ENCODE measurements at places on chromosomes 2 and 18.

GRCh38 chr2:233740870-233741269 lies 12.0 kb downstream of the UGT1A3 start:
- H3K36me3 ChIP-seq: no peaks in the 10 kb centered on the region
- no peak overlapping the region for H3K27ac ChIP-seq
- no peak overlapping the region for H3K4me3 ChIP-seq
- H3K27me3 ChIP-seq: peaks cover 12% of the 10 kb centered on the region
- no peaks in the 10 kb centered on the region for H3K4me1 ChIP-seq

GRCh38 chr2:212638694-212639093 lies 100.1 kb upstream of the ERBB4 start:
- H3K4me3 ChIP-seq: no peak overlapping the region
- no peak for DNase-seq
- H3K36me3 ChIP-seq: no peaks in the 10 kb centered on the region

DNA sequence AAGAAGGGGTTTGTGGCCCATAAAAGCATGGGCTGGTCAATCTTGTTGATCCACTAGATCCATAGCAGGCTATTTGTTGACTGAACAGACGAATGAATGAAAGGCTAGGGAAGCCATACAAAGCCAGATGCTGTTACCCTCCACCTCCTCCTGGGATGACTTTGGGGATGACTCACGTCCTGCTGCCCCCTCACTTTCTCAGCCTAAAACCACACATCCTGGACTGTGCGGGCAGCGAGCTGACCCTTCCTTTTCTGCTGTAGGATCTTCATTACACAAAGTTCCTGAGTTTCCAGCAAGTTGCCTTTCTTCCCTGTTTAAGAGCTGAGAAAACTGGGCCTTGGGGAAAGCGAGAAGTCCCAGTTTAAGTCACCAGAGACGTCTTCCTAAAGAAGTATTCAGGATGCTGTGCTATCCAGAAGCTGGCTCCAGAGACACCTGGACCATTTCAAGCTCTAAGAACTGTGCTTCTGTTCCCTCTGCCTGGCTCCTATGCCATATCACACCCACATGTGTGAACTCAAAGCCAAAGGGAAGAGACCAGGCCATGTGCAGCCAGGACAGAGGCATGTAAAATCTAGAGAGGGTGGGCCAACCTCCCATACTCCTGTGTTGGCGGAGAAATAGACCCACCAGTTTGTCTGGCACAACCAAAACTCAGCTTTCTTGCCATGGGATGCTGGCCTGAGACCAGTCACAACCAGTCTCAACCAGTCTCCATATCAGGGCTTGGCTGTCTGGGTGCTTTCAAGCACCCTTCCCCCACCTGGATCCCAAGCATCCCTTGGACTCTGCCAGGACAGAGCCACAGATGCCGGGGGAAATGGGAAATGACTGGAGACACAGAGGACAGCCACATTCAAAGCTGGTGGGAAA lies 4.7 kb upstream of the SLC20A1 start:
- H3K4me3 ChIP-seq: no peak overlapping the region
- peaks cover 24% of the 10 kb centered on the region for H3K36me3 ChIP-seq
- no peak overlapping the region for H3K27ac ChIP-seq
- H3K4me1 ChIP-seq: peaks cover 55% of the 10 kb centered on the region
- peaks cover 1% of the 10 kb centered on the region for H3K27me3 ChIP-seq

- peaks cover 10% of the 10 kb centered on the region for H3K36me3 ChIP-seq
- H3K4me1 ChIP-seq: peaks cover 17% of the 10 kb centered on the region
- DNase-seq: no peak
- no peaks in the 10 kb centered on the region for H3K27me3 ChIP-seq
- H3K27ac ChIP-seq: no peak overlapping the region
- H3K4me3 ChIP-seq: no peak overlapping the region
These were observed 70.7 kb downstream of the EML4 start for GRCh38 chr2:42239811-42240210.

GRCh38 chr18:75063615-75064512 lies 145.1 kb downstream of the PTGR3 start:
- no peaks in the 10 kb centered on the region for H3K4me1 ChIP-seq
- no peak overlapping the region for H3K27ac ChIP-seq
- H3K4me3 ChIP-seq: no peak overlapping the region
- no peaks in the 10 kb centered on the region for H3K27me3 ChIP-seq

- no peak overlapping the region for H3K4me3 ChIP-seq
- H3K27me3 ChIP-seq: no peaks in the 10 kb centered on the region
- DNase-seq: no peak
- no peaks in the 10 kb centered on the region for H3K4me1 ChIP-seq
- no peaks in the 10 kb centered on the region for H3K36me3 ChIP-seq
These were observed 89.1 kb downstream of the AKAIN1 start for GRCh38 chr18:5107988-5108387.

GRCh38 chr2:185644828-185645227 lies 93.8 kb upstream of the FSIP2 start:
- no peaks in the 10 kb centered on the region for H3K36me3 ChIP-seq
- no peaks in the 10 kb centered on the region for H3K27me3 ChIP-seq
- H3K27ac ChIP-seq: no peak overlapping the region
- H3K4me3 ChIP-seq: no peak overlapping the region
- DNase-seq: no peak

- H3K27me3 ChIP-seq: no peaks in the 10 kb centered on the region
- no peaks in the 10 kb centered on the region for H3K36me3 ChIP-seq
- no peak for DNase-seq
- no peak overlapping the region for H3K27ac ChIP-seq
- H3K4me3 ChIP-seq: no peak overlapping the region
These were observed 250.0 kb downstream of the TCF4 start for GRCh38 chr18:55337908-55338521.

GRCh38 chr2:78540255-78540654 lies 485.2 kb upstream of the REG3G start:
- H3K27ac ChIP-seq: no peak overlapping the region
- no peaks in the 10 kb centered on the region for H3K36me3 ChIP-seq
- DNase-seq: no peak
- no peaks in the 10 kb centered on the region for H3K4me1 ChIP-seq
- H3K4me3 ChIP-seq: no peak overlapping the region
- H3K27me3 ChIP-seq: no peaks in the 10 kb centered on the region

- no peak for DNase-seq
- H3K27ac ChIP-seq: no peak overlapping the region
- no peaks in the 10 kb centered on the region for H3K36me3 ChIP-seq
- H3K27me3 ChIP-seq: no peaks in the 10 kb centered on the region
- no peaks in the 10 kb centered on the region for H3K4me1 ChIP-seq
These were observed 165.0 kb downstream of the LNPK start for GRCh38 chr2:175837046-175837445.

- no peak overlapping the region for H3K27ac ChIP-seq
- no peak overlapping the region for H3K4me3 ChIP-seq
- peaks cover 21% of the 10 kb centered on the region for H3K36me3 ChIP-seq
- peaks cover 4% of the 10 kb centered on the region for H3K4me1 ChIP-seq
These were observed 17.6 kb downstream of the AFF3 start for GRCh38 chr2:100124761-100125160.

- no peaks in the 10 kb centered on the region for H3K36me3 ChIP-seq
- H3K27ac ChIP-seq: no peak overlapping the region
- no peaks in the 10 kb centered on the region for H3K4me1 ChIP-seq
- no peak for DNase-seq
These were observed 47.8 kb upstream of the RNF103 start for GRCh38 chr2:86671337-86671981.

DNA sequence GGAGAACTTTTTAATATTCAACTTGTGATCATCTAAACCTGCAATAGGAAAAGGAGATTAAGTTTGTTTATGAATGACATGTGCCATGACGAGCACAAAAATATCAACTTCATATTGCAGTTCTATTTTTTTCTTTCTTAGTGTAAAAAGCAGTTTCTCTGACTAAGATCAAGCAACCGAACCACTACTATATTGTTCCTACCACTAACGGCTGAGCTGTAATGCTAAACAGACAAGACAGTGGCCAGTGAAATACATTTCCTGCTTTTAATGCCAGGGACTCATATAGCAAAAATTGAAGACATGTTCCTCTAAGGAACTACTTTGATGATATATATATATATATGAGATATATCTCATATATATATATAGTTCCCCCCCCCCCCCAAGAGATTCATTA lies 1705.6 kb upstream of the TMEFF2 start:
- H3K27me3 ChIP-seq: no peaks in the 10 kb centered on the region
- no peaks in the 10 kb centered on the region for H3K4me1 ChIP-seq
- DNase-seq: no peak
- H3K4me3 ChIP-seq: no peak overlapping the region
- H3K36me3 ChIP-seq: no peaks in the 10 kb centered on the region

DNA sequence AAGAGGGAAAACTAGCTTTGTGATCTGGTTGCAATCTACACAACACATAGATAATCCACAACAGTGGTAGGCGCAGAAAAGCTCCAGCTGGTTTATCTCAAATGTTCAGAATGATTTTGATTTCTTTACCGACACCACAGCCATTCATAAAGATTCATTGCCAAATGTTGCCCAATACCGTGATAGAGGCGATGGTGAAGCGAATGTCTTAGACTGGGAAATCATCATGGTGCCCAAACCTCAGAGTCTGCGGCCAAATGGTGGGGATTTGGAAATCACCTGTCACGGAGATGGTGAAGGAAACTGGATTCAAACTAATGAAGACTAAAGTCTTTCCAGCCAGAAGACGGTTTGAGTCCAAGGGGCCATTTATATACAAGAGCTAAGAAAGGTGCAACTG lies 48.5 kb upstream of the CCDC150 start:
- no peaks in the 10 kb centered on the region for H3K36me3 ChIP-seq
- no peak overlapping the region for H3K27ac ChIP-seq
- H3K4me3 ChIP-seq: no peak overlapping the region
- H3K27me3 ChIP-seq: peaks cover 76% of the 10 kb centered on the region

DNA sequence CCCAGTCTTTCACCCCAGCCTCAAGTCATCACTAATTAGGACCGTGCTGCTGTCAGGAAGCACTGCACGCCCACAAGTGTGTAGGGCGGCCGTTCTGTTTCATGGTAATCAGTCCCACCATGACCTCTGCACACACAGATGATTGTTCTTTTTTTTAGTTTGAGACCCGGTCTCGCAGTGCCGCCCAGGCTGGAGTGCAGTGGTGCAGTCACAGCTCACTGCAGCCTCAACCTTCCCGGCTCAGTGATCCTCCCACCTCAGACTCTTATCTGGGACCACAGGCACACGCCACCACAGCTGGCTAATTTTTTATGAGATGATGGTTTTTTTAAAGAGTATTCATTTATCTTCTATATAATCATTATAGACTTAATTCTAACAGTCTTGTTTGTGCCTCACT lies 1.8 kb upstream of the IAH1 start:
- H3K27me3 ChIP-seq: no peaks in the 10 kb centered on the region
- no peak for DNase-seq
- H3K27ac ChIP-seq: peak overlapping the region; percentile 7
- peaks cover 42% of the 10 kb centered on the region for H3K36me3 ChIP-seq
- H3K4me3 ChIP-seq: peak overlapping the region; percentile 74

- no peak for DNase-seq
- no peak overlapping the region for H3K4me3 ChIP-seq
- no peaks in the 10 kb centered on the region for H3K27me3 ChIP-seq
- H3K27ac ChIP-seq: no peak overlapping the region
These were observed 3.1 kb downstream of the GORASP2 start for GRCh38 chr2:170932166-170932565.

DNA sequence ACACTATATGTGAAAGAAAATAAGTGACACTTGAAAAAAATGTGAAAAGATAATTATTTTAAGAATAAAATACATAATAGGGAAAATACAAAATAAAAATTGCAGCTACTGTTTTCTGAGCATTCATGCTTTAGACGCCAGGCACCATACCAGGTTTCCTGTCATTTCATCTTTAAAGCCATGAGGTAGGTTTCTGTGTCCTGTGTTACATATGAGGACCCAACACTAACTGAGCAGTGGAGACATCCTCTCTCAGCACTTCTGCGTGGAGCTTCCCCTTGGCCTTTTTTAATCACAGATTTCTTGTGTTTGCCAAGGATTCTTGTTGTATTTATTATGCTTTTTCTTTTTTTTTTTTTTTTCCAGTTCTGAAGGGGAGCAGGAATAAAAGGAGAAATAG lies 117.3 kb downstream of the FAM117B start:
- no peak overlapping the region for H3K4me3 ChIP-seq
- H3K36me3 ChIP-seq: peaks cover 36% of the 10 kb centered on the region
- peaks cover 22% of the 10 kb centered on the region for H3K4me1 ChIP-seq
- no peaks in the 10 kb centered on the region for H3K27me3 ChIP-seq

DNA sequence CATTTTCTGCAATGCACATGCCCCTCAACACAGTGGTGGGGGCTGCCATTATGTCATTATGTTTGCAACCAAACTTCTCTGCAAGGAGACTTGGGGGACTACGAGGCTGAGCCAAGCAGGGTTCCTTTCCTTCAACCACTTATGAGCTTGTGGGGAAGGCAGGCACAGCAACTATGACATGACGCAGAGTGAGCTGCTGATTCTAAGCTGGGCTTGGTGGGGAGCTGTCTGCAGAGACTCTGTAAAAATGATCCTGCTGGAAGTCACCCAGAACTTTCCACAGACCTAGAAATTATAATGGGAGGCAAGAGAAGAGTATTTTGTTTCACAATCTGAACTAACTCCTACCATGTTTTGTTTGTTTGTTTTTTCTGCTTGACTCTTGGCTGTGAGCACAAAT lies 55.6 kb downstream of the INPP5D start:
- no peak for DNase-seq
- H3K27ac ChIP-seq: no peak overlapping the region
- peaks cover 40% of the 10 kb centered on the region for H3K36me3 ChIP-seq
- peaks cover 68% of the 10 kb centered on the region for H3K4me1 ChIP-seq
- H3K4me3 ChIP-seq: no peak overlapping the region

DNA sequence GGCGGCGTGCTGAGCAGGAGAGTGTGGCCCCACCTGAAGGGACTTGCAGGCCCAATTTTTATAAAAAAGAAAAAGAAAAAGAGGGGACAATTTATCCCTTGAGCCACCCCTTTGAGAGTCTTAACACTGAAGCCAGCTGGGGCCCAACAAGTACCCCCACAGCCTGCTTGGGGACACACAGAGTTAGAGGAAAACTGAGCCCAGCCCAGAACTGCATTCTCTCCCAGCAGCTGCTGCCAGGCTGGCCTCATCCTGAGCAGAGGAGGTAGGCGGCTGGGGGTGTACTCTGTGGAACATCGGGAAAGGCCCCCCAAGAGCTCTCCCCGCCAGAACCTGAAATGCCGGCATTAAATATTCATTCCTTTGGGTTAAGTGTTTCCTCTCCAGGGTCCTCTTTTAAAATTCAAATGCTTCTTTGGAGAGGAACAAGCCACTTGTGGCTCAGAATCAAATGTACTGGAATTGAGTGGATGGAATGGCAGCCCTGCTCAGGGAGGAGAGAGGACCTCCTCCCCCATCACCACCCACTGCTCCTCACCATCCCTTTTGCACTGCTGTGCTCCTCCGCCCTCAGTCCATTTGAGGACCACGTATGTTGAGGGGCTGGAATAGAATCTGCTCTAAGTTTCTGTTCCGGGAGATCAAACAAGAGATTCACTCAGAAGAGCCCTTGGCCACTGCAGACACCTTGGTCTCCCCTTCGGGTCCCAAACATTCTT lies 45.6 kb downstream of the C1QL2 start:
- no peak overlapping the region for H3K4me3 ChIP-seq
- no peaks in the 10 kb centered on the region for H3K36me3 ChIP-seq
- peaks cover 3% of the 10 kb centered on the region for H3K27me3 ChIP-seq
- no peaks in the 10 kb centered on the region for H3K4me1 ChIP-seq
- no peak overlapping the region for H3K27ac ChIP-seq
- DNase-seq: no peak

- peak; percentile 82 for DNase-seq
- no peak overlapping the region for H3K4me3 ChIP-seq
- peaks cover 7% of the 10 kb centered on the region for H3K4me1 ChIP-seq
- H3K27me3 ChIP-seq: peaks cover 15% of the 10 kb centered on the region
- no peaks in the 10 kb centered on the region for H3K36me3 ChIP-seq
These were observed 66.9 kb upstream of the ZNG1B start for GRCh38 chr2:113370478-113371091.

- no peak overlapping the region for H3K4me3 ChIP-seq
- H3K4me1 ChIP-seq: peaks cover 41% of the 10 kb centered on the region
- no peak for DNase-seq
- peaks cover 37% of the 10 kb centered on the region for H3K36me3 ChIP-seq
- no peaks in the 10 kb centered on the region for H3K27me3 ChIP-seq
These were observed 44.1 kb downstream of the MREG start for GRCh38 chr2:215969131-215969841.
